ENCODE measurements at places on chromosomes 16 and 17.

- DNase-seq, result no peak
These were observed 65.9 kb downstream of the TANGO6 start for GRCh38 chr16:68909099-68909733.

DNA sequence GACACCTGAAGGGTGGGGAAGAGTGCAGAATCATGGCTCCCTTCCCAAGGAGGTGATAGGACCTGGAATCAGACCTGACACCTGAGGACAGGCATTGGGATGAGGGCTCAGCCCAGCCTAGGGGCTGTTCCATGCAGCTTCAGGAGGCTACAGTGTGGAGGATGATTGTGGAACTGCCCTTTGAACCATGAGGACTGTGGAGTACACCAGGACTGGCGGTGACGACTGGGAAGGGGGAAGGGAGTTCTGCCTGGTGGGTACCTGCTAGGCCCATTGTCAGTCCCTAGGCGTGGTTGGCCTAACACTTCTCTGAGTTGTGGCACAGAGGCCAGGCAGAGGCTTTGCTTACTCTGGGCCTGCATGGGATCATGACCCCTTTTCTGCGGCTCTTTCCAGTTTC lies 76.1 kb downstream of the MPRIP start:
- DNase-seq, result no peak

- no peak for DNase-seq
These were observed 2.3 kb downstream of the NAT9 start for GRCh38 chr17:74773871-74774286.

GRCh38 chr16:31248344-31248743 lies 11.4 kb upstream of the ITGAM start:
- DNase-seq, result no peak

DNA sequence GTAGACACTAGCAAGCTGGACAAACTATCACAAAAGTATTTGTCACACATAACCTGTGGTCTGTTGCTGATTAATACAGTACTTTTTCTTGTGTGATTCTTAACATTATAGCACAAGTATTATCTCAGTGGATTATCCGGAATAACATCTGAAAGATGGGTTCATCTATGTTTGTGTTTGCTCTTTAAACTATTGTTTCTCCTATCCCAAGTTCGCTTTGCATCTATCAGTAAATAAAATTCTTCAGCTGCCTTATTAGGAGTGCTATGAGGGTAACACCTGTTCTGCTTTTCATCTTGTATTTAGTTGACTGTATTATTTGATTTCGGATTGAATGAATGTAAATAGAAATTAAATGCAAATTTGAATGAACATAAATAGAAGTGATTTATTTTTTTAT lies 14.5 kb downstream of the RNFT1 start:
- no peak for DNase-seq

- DNase-seq, result no peak
These were observed 9.2 kb downstream of the RND2 start for GRCh38 chr17:43033948-43034881.

DNA sequence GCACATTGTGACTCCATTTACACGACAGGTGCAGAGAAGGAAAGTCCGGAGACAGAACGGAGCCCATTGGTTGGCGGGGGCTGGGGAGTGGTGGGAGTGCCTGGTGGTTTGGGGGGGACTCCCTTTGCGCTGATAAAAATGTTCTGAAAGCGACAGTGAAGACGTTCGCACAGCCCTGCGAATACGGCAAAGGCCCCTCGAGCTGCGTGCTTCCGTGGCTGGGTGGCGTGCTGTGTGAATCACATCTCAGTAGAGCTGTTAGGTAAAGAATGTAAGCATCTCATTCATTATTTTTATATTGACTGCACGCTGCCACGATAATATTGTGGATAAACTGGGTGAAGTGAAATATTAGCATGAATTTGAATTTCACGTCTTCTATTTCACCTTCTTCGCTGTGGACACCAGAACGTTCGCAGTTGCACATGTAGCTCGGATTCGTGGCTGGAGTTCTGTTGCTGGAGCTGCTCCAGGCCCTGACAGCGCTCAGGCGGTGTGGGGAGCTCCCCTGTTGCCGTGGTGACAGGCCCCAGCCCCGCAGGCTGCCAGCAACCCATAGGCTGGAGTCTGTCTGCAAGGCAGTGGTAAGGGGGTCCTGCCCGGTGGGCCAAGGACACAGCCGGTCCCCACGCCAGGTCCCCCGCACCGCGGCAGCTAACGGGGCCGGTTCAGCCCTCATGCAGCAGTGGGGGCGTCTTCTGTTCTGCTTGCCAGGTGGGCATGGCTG lies 44.6 kb downstream of the SOX8 start:
- DNase-seq, result no peak

Measured in suppressor macrophage treated with lipopolysaccharide for 4 hours (primary cell).